ENCODE measurements at places on chromosomes 2 and 18.

DNA sequence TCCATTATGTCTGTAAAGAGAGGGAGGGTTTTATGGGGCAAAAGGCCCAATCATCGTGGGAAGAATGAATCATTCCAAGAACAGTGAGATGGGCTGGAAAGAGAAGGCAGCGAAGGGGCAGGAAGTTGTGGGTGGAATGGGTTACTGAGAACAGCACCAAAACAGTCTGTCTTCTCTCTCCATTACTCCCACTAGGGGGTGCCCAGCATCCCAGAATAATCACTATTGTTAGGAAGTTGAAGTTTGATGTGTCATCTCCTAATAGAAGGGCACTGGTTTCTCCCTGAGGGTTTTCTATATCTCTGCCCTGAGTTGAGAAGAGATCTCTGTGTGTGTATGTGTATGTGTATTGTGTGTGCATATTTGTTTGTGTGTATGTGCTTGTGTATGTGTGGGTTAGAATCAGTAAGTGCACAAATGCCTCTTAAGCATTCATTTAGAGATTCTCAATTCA, 76.6 kb upstream of the MAP4K3 start:
- no peak for DNase-seq

DNA sequence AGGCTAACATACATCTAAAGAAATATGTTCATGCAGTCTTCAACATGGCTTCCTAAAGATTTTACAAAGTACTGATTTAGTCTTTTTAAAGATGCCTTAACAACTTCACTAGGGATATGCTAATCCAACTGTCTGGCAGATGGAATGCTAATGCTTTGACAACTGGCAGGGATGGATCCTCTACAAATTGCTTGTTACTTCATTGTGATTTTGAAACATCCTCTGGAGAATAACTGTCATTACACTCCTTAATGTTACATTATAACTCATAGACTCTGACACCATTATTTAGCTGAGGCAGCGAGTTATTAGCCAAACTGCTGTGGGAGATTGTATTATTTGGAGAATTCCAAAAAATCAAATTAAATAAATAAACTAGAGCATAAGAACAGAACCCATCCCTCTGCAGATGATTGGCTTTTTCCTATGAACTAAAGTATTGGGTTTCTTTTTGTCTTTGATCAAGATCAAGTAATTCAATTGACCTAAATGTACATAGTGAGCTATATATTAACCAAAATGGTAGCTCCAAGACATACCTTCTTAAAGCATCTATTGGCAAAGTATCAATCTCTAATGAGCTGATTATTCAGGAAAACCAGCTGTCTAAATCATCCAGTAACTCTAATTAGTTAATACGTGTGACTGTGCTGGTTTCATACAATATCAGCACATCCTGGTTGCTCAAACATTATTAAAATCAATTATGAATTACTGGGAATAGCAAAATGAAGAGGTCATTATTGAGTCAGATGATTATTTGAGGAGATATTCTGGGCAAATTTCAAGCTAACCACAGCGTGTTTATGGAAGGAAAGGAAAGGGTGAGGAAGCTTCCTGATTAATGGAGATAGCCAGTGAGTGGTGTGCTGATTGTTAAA, 321.3 kb upstream of the TFPI start:
- no peak for DNase-seq

- DNase-seq, result no peak
These were observed 281.3 kb downstream of the ZNF804A start for GRCh38 chr2:184879671-184880070.

DNA sequence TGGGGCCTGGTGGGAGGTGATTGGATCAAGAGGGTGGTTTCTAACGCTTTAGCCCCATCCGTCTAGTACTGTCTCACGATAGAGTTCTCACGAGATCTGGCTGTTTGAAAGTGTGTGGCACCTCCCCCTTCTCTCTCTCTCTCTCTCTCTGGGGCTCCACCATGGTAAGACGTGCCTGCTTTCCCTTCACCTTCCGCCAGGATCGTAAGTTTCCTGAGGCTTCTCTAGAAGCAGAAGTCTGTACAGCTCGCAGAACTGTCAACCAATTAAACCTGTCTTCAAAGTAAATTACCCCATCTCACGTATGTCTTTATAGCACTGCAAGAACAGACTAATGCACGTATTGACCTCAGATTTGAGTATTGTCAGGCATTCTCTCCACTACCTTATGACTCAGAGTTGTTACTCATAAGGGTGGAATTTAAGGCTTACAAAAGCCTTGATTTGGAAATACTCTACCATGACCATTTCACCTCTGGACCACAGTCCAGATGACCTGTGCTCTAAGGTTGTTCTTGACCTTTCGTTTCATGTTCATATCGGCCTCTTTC, 99.5 kb upstream of the AGAP1 start:
- no peak for DNase-seq

GRCh38 chr2:132654335-132654734, 15.7 kb downstream of the LYPD1 start:
- no peak for DNase-seq

- no peak for DNase-seq
These were observed 340.5 kb upstream of the SLC39A10 start for GRCh38 chr2:195316486-195316885.

- no peak for DNase-seq
These were observed 850.7 kb downstream of the NRXN1 start for GRCh38 chr2:50181212-50181611.
